ENCODE measurements at places on chromosomes 6 and 20.

DNA sequence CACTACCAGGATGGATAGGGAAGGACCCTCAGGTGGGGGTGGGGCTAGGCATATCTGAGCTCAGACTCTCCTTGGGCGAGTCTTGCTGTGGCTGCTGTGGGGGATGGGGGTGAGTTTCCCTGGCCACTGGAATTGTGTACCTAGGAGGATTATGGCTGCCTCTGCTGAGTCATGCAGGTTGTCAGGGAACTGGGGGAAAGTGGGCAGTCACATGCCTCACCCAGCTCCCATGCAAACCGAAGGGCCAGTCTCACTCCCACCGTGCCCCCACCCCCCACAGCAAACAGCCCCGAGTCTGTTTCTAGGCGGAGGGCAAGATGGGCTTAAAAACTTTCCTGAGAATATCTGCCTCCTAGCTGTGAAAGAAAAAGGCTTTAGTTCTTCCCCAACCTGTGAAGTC lies 210.3 kb upstream of the FERMT1 start:
- no peak for DNase-seq

GRCh38 chr6:10964684-10965083 lies 77.8 kb downstream of the SYCP2L start:
- no peak for DNase-seq

DNA sequence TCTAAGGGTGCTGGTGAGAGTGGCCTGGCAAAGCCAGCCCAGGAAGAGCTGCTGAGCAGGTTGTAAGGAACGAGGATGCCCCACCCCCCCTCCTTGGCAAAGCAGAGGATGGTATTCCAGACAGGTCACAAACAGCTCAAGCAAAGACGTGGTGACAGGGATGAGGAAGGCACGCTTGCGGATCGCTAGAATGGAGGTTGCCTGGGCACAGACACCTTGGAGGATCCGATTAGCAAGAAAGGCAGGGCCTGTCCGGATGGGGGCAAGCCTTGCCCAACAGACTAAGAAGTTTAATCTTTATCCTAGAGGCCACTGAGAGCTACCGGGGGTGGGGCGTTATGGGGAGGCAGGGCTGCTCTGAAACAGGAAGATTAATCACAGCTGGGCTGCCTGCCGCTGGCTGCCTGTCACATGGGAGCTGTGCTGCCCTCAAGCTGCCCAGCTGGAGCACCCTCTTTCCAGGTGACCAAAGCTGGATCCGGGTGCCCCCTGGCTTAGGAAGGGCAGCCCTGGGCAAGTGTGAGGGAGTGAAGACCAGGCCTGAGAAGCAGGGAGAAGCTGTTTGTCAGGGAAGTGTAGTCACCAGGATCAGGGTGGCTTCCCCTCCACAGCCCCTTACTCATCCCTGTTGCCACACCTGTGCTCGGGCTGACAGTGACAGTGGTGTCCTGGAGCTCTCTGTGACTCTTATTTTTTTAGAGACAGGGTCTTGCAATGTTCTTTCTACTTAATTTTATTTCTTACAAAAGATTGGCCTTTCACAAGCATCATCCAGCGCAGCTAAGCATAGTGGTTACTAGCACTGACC lies 9.1 kb upstream of the MAPK13 start:
- no peak for DNase-seq

- no peak for DNase-seq
These were observed 129.0 kb downstream of the KIF16B start for GRCh38 chr20:16444057-16444777.

GRCh38 chr20:11350126-11351005 lies 567.3 kb upstream of the BTBD3 start:
- DNase-seq, result no peak

- DNase-seq, result no peak
These were observed 235.1 kb downstream of the GJA1 start for GRCh38 chr6:121670511-121670910.

DNA sequence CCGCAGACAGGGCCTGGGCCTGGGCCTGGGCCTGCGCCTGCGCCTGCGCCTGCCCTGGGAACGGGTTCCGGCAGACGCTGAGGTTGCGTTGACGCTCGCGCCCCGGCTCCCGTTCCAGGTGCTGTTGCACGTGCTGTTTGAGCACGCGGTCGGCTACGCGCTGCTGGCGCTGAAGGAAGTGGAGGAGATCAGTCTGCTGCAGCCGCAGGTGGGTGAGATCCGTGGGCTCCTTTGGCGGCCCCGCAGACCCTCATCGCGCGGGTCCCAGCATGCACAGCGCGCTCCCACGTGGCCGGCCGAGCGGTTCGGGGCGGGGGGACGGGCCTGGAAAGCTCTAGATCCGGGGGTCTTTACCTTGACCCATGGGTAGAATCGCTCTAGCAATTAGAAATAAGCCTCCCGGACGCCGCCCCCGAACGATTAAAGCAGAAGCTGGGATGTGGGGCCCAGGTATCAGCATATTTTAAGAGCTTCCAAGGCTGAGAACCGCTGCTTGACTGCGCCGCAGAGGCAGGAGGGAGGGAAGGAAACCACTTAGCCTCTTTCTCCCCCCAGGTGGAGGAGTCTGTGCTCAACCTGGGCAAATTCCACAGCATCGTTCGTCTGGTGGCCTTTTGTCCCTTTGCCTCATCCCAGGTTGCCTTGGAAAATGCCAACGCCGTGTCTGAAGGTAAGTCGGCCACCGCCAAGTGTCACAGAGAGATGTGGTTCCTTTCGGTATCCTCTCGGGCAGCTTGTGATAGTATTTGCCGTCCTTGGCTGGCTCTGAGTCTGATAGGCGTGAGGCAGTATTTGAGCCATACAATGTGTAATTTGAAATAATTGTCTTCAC lies 508 bp downstream of the NOP56 start:
- DNase-seq, result no peak

DNA sequence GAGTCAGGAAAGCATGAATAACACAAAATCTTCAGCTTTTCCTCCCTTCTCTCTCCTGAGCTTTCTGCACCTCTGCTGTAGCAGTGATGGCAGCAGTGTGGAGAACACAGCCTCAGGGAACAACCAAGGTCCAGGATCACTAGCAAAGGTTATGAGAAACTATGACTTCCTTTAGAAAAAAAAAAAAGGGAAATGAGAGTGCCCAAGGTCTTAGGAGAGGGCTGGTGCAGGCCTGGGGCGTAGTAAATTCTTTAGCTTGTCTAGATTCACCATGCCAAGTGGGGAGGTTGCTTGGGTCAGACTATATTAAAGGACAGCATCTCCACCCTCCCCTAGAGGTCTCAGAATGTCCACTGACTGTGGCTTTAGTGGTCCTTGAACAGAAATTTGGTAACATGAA lies 40.4 kb upstream of the POLR1H start:
- no peak for DNase-seq

DNA sequence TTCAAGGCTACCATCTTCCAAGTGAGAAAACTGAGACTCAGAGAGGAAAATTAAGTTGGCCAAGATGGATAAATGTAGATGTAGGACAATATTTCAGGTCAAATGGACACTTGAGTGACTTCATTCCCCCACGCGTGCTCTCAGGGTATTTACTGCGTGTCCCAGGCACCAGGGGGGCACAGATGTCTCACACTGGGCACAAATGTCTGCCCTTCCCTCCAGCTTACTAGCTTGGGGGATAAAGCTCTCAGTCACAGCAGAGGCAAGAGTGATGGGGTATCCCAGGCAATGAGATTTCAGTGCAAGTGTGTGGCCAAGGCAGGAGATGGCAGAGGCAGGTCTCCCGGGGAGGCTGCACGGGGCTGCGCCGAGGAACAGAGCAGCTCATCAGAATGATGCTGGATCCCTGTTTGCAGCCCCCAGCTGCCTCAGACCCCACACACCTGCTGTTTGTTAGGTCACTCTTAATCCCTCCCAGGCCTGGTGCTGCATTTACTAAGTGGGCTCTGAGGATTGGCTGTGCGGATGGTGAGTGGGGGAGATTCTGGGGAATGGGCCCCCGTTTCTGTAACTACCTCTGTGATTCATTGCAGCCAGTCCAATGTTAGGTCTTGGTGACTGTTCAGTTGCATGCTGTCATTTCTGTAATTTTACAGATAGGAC lies 44.1 kb downstream of the PTK7 start:
- no peak for DNase-seq
